NCI-H1694 treated with DMSO at 0.1 percent for 48 hours (cell line): ENCODE measurements at places on chromosomes 5 and 9.
A peak's percentile ranks its signal among the peaks of the same experiment; 100 is the strongest.

DNA sequence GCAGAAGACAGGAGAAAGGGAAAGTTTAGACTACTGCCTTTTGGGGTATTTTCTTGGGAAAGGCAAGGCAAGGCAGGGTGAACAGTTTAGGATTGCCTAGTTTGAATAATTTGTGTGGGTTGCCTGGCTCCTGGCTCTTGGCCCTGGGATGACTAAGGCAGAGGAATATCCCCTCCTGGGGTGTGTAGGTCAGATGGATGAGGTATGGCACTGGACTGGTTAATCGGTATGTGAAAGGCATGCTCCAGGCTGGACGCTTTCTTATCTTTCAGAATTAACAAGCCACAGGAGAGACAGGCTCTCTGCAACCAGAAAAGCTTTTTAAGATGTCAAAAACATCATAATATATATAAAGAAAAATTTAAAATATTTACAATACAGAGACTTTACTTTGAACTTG, 58.6 kb downstream of the STARD4 start:
- DNase-seq: peak; percentile 49

DNA sequence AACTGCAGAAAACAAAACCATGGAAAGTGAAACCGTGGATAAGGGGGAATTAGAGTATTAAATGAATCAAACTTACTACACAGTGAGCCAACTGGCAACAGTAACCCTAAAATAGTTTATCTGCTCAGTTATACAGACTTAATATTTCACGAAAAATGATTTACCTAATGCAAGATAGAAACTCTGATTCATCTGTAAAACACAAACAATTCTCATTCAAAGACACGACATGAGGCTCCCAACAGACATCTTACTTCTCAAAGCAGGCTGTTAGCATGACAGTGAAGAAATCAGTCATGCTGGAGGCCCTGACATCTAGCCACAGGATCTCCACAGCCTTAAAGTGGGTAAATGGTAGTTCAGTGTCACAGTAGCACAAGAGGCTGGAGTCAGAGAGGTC, 131.2 kb downstream of the FBN2 start:
- DNase-seq: no peak

DNA sequence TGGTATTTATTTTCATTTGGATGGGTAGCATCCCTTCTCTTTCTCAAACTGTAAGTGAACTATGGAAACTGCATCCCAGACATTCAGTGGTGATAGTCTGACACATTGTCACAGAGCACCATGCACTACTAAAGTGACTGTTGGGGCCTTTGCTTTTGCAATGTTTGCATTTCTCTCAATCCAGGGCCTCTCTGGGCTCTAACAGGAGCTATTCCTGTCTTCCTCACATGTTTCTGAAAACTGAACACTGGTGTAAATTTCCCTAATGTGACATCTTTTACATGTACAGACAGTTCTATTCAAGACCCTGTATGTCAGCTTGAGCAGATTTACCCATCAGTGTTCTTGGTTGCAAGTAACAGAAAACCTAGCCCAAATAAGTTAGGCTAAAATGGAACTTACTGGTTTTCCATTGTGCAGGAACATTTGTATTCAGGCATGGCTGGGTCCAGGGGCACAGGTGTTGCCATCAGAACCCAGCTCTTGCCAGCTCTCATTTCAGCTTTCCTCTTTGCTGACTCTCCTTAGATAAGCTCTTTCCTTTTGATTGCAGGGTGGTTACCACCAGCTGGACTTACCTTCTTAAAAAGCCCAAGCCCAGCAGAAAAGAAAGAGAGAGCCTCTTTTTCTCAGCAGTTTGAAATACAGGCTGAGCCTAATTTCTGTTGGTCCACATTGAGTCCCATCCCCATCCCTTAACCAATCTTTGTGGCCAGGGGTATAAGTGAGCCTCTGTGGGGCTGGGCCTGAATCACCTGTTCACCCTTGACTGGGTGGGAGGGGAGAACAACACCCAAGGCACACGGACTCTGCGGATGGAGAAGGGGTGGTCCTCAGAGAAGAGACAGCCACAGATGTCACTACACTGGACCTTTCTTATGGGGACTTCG, 234.3 kb downstream of the NR3C1 start:
- no peak for DNase-seq

- no peak for DNase-seq
These were observed 424.6 kb upstream of the CDH9 start for GRCh38 chr5:27462936-27463335.

DNA sequence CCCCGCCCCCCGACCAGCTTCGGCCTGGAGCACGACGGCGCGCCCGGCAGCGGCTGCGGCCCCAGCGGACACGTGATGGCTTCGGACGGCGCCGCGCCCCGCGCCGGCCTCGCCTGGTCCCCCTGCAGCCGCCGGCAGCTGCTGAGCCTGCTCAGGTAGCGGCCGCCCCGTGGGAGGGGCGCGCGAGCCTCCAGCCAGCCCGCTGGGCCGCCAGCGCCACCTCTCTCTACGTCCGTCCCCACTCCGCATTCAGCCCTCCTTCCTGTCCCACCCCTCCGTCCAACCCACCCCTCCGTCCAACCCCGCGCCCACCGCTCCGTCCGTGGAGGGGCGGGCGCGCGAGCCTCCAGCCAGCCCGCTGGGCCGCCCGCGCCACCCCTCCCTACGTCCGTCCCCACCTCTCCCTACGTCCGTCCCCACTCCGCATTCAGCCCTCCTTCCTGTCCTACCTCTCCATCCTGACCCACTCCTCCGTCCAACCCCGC, 6.5 kb downstream of the ADAMTS13 start:
- no peak for DNase-seq

DNA sequence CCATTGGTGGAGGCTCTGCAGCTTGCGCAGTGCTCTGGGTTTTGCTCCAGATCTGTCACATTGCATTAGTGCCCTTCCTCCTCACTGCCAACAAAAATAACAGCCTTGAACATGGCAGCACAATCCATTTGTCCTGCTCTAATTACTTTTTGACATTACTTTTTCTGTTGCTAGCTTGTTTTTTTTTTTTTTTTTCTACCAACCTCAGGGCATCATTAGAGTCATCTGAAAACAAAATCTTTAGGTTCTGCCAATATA, 117.5 kb upstream of the NR5A1 start:
- no peak for DNase-seq

DNA sequence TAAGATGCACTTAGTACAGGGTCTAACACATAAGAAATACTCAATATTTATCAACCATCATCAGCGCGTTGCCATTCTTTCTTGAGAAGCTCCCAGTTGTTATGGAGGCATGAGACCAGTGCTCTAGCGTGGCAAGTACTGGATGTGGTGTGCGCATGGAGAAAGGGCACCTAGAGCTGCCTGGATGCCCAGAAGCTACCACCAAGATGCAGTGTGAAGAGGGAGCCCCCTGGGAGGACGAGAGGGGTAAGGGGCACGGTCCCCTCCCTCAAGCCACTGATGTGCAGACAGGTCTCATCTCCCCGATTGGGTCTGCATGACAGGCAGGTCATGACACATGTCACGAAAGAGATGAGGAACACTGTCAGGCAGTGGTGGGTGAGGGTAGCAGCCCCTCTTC, 127.7 kb upstream of the CXCL14 start:
- DNase-seq: no peak

- no peak for DNase-seq
These were observed 459.4 kb upstream of the GRIA1 start for GRCh38 chr5:153030755-153031725.

- DNase-seq: no peak
These were observed 24.0 kb upstream of the F2RL1 start for GRCh38 chr5:76794871-76795270.

DNA sequence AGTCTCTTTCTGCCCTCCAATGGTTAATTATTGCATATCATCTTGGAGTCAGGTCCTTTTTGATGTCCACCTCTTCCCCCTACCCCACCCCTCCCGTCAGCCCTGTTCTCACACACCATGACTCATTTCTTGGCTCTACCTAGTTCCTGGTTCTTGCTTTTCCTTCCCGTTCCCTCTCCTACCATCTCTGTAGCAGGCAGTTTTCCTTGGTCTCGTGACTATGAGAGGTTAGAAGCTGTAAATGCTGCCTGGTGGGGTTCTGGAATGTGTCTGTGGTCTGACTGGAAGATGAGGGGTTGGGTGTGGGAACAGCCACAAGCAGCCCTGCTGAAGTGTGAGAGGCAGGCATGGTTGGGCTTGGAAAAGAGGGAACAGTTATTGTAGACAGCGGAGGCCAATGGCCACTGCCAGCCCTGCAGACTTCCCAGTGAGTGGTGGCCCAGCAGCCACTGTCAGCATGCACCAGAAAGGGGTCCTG, 18.2 kb downstream of the SLC22A5 start:
- no peak for DNase-seq

DNA sequence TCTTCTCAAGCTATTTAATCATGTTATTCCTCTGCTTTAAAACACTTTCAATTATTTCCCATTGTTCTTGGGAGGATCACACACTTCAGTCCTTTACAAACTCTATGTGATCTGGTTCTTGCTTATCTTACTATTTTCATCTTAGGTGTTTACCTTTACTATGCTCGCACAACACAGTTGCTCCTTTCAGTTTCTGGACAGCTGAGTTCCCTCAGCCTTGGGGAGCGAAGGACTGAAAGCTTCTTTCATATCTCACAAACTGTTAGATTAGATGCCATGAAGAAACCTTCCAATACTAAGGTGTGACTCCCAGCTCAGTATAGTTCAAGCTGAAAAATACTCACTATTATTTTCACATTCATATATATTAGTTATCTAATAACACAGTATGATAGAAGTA, 117.9 kb downstream of the CDC42SE2 start:
- no peak for DNase-seq

DNA sequence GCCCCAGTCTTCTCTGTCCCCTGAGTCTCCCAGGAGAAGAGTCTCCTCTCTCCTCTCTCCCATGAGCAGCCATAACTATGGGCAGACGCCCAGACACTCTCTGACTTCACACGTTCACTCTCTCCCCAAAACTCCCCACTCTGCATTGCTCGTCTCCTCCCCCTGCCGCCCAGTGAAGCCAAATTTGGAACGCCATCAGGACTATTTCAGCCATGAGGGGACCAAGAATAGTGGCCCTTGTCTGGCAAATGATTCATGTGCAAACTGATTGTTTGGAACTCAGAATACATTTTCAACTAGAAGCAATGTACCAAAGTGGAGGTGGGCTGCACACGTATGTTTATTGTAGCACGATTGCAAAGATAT, 20.9 kb downstream of the CMBL start:
- DNase-seq: peak; percentile 79

GRCh38 chr5:36369219-36369690, 67.6 kb upstream of the RANBP3L start:
- no peak for DNase-seq

DNA sequence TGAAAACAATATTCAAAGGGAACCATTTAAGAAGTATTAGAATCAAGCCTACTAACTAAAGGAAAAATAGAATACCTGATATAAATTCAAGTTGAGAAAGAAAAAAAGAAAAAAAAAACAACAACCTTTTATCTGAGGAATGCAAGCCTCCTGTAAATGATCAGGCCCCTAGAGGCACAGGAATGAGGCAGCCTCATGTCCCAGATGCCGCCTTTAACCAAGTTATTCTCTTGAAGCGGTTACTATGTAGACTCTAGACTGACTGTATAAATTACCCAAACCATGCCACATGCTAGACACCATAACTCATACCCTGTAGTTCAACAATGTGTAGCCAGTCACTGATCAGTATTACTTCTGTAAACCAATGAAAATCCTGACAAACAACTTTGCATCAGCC, 929.6 kb downstream of the TAF11L14 start:
- DNase-seq: no peak

- peak; percentile 20 for DNase-seq
These were observed 19.3 kb downstream of the OTULINL start for GRCh38 chr5:14600846-14601245.

DNA sequence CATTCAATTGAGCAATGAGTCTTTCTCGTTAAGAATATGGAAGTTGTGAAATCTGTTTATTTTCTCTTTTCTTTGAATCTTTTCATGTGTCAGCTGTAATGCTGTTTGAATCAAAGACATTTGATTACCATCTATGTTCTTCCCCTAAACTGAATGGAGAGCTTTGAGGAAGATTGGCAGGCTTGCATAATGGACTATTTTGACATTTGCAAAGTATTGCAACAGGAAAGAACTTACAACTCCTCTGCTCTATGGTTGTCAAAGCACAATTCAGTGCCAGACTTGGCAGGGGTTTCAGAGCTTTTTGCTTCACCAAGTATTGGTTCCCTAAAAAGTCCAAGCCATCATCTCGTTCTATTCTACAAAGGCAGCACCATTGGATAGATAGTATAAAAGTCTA, 549.0 kb upstream of the NUDT12 start:
- no peak for DNase-seq

GRCh38 chr5:31328040-31328733, 134.7 kb downstream of the CDH6 start:
- DNase-seq: no peak

GRCh38 chr9:122922713-122923112, 8.6 kb downstream of the ZBTB26 start:
- DNase-seq: no peak

GRCh38 chr5:138463419-138464007, 1.8 kb upstream of the EGR1 start:
- no peak for DNase-seq

DNA sequence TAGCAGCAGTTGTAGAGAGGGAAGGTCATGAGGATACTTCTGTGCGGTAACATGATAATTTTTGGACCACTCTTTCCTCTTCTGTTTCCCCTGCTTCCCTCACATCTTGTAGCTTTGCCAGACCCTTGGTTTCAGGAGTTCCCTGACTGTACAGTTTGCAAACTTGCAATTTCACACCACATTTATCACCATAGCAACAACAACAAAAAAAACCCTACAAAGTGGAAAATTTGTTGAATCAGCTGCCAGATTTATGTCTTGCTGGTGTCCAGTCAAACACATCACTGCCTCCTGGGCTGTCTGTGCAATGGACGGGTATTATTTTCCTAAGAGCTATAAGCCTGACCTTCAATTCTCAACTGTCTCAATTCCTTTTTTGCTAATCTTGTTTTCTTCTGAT, 751.6 kb downstream of the TLR4 start:
- DNase-seq: no peak

DNA sequence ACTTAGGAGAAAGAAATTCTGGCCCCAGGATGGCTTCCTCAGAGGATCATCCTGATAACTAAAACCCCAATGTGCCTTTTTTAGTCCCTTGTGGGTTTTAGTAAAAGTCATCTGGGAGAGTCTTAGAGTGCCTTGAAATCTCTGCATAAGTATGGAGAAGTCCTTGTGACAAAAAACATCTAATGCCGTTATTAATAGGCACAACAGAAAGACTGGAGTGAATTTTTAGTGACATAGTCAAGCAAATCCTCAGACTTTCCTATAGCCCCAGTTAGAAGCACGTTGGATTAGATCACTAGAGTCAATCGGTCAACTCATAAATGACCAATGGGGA, 108.2 kb upstream of the MPDZ start:
- no peak for DNase-seq

DNA sequence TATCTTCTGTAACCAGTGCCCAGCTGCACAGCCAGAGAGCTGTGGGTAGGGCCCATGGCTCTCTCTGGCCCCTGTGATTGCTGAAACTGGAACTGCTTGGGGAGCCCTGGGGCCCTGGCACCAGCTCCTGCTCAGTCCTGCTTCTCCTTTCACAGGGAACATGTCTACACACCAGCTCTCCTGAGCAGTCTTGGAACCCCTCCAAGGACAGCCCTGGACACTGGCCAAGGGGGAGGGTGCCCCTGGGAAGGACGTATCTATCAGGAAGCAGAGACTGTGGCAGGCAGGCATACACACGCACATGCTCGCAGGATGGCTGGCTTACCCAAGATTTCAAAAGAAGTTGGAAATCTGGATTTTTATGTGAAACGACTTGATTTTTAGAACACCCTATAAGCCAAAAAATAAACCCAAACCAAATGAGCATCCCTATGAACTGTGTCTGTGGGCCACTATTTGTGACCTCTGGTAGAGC, 8.8 kb upstream of the TRAF1 start:
- peak; percentile 89 for DNase-seq

GRCh38 chr9:137255448-137256114, 454 bp downstream of the NELFB start:
- no peak for DNase-seq
